Kidney epithelial cell (primary cell): ENCODE measurements at places on chromosomes 3 and 15.

DNA sequence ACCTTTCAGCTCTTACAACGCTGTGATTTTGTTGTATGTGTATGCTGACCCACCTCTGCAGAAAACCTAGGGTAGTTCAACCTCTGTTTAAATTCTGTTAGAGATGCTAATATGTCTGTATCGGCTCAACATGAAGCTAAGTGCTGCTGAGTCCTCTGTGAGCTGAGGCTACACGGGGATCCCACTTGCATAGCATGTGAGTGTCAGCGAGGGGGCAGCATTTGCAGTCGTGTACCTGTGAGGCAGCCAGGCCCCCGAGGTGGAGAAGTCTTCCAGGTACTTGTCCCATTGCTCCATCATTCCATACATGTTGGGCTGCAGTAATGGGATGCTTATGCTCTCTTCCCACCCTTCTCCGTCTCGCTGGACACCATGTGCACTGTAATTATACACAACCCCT is 3.7 kb downstream of the MKRN2OS start:
- DNase-seq, result no peak

DNA sequence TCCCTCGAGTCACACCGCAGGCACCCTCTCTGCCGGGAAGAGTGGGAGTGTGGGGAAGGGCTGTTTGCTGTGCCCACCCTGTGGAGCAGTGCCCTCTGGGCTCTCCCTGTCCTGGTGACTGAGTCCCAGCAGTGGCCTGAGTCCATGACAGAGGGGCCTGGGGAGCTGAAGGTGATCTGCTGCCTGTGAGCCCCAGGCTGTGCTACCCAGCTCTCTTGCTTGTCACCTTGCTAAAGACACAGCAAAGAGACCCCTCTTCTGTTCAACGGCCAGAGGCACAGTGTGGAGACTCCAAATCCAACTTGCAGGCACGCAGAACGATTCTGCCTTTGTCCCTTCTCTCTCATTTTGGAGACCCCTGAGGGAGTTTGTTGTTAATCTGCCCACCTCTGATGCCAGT is 232.6 kb downstream of the OPA1 start:
- DNase-seq, result no peak

GRCh38 chr3:112471596-112472325 is 27.5 kb downstream of the BTLA start:
- no peak for DNase-seq

DNA sequence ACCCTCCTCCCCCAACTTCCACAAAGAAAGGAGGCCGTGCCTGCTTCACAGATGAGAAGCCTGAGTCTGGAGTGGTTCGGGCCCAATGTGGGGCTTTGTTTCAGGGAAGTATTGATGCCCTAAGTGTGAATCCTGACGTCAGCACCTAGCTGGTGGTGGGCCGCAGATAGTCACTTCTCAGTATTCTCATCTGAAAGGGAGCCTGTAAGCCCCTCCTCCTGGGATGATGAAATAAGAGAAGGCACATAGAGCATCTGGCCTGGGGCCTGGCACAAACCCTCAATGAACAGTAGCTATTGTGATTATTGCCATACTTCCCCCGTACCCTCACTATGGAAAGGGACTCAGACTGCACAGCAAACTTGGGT is 24.8 kb downstream of the LINGO1 start:
- no peak for DNase-seq
